Fibroblast of lung (primary cell): ENCODE measurements at places on chromosomes 6 and 20. TPM values are rescaled to one million over a fixed set of nuclear protein-coding genes. Genes with fewer than 3 reads are reported as not detected.

DNA sequence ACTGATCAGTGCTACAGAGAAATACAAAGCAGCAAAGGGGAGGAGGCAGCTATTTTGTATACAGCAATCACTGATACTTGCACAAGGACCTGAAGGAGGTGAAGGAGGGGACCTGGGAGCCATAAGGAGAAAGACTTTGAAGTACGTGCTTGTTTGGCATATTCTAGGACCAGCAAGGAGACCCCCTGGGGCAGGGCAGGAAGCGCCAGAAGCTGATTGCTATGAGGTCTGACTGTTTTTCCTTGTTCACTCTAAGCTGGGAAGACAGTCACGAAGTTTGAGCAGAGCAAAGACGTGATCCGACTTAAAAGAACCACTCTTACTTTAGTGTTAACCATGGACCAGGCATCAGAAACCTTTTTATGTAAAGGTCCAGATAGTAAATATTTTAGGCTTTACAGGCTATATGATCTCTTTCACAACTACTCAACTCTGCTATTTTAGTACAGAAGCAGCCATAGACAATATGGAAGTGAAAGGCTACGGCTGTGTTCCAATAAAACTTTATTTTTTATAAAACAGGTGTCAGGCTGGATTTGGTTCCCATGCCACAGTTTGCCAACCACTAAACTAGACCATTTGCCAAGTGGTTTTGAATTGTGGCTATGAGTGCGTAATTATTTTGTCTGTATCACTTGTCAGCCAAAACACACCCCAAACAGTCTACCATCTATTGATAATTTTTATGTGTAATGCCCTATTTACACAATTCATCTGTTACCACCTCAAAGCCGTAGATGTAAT, 217.9 kb downstream of the PRL start:
- DNase-seq = no peak

DNA sequence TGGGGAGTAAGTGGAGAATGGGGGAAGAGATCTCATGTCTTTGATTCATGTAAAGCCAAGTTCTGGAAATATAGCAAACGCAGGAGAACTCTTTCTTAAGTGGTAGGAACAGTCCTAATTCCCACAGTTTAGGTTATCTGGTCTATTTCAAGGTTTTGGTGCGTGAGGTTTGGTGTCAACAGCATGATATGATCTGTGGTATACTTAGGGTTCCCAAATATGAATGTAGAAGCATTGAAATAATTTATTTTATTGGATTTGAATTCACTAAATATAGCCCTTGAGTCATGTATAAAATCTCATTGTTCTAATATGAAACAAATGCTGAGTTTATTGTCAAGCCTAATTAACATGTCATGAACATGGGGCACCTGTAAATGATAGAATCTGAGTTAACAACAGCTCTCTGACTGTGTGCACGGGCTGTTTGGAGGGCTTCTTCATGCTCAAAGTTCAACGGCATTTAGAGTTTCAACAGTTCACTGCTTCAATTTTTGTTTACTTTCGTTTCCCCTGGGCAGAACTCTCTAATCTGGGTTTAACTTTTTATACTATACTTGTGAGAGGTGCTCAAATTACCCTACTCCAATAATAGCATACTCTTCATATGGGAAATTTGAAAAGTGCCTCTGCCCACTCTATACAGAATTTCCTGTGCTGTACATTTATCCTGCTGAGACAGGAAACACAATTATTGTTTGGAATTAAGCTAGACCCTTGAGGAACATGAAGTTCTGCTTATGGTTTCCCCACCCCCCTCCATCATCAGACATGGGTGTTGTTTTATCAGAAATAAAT, 236.3 kb upstream of the ZNF217 start:
- peak; percentile 12 for DNase-seq

Gene C6orf58
- total RNA-seq = not detected in 2 replicates

- DNase-seq = no peak
Observed at GRCh38 chr6:135403584-135403983, 94.0 kb downstream of the AHI1 start.

DNA sequence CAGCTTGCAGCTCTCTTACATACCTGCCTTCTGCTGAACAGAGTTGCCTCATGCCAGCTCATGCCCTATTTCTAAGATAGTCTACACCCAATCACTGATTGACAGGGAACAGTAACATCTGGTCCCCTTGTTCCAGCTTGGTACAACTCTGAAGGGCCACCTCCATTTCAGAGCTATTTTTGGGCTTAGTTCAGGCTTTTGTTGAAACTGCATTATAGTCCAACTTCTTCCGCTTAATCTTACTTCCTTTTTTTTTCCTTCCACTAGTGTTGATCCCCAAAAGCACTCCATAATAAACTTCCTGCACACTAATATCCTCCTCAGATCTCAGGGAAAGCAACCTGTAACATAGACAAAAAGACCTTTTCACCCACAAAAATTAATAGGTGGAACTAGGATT, 65.7 kb upstream of the TNFRSF21 start:
- no peak for DNase-seq

DNA sequence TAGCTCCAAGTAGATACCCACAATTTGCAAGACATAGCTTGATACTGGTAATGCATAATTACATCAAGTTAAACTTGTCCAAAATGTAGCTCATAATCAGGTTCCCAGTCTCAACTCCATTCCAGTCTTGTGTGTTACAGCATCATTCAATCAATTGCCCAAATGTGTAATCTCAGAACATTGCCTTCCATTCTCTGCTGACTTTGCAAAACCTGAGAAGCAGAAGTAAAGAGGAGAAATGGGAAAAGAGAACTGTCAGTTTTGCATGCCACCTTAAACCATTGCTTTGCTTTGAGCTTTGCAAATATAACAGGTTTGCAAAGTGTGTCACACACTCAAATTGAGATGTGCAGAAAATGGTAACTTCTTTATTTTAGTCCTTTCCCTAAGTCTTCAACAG, 40.3 kb upstream of the CNKSR3 start:
- no peak for DNase-seq

- no peak for DNase-seq
Observed at GRCh38 chr20:46946181-46946624, 51.6 kb downstream of the EYA2 start.

Gene HCK
- not detected in 2 replicates for total RNA-seq

DNA sequence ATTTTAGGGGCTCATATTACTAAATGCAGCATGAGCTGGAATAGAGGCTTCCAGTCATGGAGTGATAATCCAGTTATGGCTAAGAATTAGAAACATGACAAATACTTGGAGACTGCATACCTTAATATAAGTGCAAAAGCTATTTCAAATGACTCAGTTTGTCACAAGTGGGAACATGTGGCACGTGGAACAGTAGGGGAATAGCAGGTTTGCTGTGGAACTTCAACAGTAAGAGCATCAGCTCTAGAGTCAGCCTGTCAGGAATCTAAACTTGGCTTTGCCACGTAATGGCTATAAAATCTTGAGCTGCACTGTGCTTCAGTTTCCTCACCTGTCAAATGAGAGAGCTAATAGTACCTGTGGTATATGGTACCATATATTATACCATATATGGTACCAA, 62.1 kb downstream of the HTR1B start:
- no peak for DNase-seq

GRCh38 chr6:105691081-105691480, 288.2 kb upstream of the PREP start:
- no peak for DNase-seq

GRCh38 chr20:17403461-17403860, 127.7 kb downstream of the BFSP1 start:
- no peak for DNase-seq

Gene NRSN1
- total RNA-seq = not detected in 2 replicates

Gene SLC52A3
- not detected in 2 replicates for total RNA-seq

Gene NAA20
- total RNA-seq = 37.8 and 42.4 TPM in 2 replicates

DNA sequence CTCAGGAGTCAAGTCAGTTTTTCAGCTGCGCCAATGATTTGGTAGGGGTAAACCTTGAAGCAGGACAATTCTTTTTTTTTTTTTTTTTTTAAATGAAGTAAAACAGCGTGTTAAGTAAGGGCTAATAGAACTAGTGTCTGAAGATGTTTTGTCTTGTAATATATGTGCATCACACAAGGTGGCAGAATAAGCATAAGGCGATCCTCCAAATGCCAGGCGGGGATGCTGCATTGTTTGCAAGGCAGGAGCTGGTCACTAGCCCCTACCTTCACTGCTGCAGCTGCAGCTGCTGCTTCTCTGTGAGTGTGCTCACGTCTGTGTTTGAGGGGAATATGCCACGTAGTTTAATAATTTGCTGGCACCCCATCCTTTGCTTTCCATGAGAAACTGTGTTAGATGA, 272.7 kb upstream of the MAP3K7 start:
- peak; percentile 1 for DNase-seq
